BE2C (cell line): ENCODE measurements at places on chromosomes 4 and X.

DNA sequence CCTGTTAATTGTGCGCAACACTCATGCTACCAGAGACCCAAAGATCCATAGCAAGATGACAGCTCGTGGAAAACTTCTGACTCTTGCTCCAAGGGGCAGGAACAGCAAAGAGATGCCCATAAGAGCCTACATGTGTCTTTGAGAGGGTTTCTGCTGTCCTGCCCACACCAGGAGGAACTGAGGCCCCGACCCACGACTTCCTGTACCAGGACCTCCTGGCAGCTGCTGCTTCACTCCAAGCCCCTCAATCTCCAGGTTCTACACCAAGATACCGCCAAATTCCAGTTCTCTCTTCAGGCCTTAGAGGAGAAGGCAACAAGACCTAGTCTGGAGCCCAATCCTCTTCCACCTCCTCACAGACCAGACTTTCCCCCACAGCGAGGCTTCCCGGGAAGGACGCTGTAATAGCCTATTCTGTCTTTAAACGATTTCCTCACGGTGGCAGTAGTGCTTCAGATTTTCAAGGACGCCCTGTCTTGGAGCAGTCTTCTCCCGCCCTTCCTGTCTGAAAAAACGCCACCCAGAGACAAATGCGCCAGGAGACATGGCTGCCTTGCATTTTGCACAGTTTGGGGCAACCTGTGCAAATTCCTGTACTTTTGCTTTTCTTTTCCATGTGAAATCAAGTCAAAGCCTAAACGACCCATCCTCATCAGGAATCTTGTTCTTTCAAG lies 230.2 kb upstream of the STK26 start:
- DNase-seq = no peak

- no peak for DNase-seq
Measured at GRCh38 chr4:149896432-149896831, 80.8 kb upstream of the IQCM start.

DNA sequence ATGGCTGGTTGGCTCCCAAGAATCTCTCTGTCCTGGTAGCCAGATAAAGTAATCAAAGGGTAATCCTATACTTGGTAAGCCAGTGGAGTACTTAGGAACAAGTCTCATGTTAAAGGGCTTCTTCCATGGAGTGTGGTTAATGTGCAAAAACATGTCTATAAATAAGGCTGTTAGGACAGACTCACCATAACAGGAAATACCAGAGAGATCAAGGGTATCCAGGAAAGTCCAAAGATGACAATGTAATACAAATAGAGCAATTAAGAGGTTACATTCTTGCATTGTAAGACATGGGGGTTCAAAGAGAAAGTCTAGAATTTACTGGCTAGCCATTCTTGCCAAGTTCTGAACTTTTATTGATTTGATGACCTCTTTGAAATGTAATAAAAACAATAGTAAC lies 61.9 kb upstream of the ZCCHC13 start:
- DNase-seq = no peak

GRCh38 chr4:168335621-168336020 lies 17.1 kb upstream of the DDX60 start:
- no peak for DNase-seq

DNA sequence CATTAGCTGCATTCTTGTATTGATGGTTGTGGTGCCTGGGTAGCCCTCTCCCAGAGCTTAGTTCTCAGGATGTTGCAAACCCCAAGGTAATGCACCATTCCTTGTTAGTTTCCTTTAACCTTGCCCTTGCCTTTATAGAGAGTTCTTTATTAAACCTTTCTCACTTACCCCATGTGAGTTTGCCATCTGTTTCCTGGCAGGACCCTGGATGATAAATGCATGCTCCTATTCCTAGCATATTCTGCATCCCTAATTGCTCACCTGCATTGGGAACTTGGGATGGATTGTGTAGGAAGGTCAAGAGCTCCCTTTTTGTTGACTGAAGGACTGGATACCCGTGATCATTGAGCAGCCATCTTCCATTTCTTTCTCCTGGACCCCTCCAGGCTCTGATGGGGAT lies 59.9 kb upstream of the AP1S2 start:
- no peak for DNase-seq

- no peak for DNase-seq
Measured at GRCh38 chr4:148007314-148007760, 275.4 kb downstream of the ARHGAP10 start.

- DNase-seq = no peak
Measured at GRCh38 chr4:36133658-36134057, 110.7 kb downstream of the ARAP2 start.

DNA sequence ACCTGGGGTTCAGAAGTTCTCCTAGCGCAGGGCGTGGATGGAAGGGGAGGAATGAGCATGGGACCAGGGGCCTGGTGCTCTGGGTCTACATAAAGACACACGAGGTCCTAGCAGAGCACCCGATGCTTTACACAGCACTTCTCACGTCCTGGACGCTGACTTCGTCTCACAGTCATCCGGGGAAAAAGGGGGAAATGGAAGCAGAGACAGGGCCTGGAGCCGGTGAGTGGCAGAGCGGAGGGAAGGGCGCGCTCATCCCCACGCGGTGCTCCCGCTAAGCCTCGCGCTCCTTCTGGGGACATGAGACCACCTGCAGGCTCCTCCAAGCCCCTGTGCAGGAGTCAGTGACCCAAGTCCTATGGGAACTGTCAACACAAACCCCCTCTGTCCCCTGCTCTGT lies 157.7 kb downstream of the AFAP1 start:
- DNase-seq = no peak

- no peak for DNase-seq
Measured at GRCh38 chr4:176902710-176903323, 110.1 kb upstream of the VEGFC start.

GRCh38 chr4:116632269-116632668 lies 453.1 kb downstream of the TRAM1L1 start:
- no peak for DNase-seq

DNA sequence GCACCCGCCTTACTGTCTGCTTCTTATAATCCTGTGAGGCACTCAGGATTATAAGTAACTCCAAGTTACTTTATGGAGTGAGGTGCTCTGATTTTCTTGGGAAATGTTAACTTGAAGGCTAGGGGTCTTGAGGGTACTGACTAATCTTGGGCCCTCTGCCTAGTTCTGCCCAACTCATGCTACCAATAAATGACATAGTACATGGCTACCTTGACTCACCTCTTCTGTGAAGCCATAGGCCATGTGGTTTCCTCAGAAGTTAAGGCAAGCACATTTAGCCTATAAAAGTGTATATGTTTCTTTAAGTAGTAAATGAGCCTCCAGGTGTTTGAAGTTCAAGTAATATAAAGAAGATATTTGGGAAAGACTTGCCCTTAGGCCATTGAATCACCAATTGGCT lies 99.8 kb upstream of the CASK start:
- DNase-seq = no peak

- DNase-seq = no peak
Measured at GRCh38 chr4:17103231-17103630, 204.8 kb upstream of the LDB2 start.

- DNase-seq = no peak
Measured at GRCh38 chrX:68411729-68412128, 21.6 kb downstream of the OPHN1 start.

DNA sequence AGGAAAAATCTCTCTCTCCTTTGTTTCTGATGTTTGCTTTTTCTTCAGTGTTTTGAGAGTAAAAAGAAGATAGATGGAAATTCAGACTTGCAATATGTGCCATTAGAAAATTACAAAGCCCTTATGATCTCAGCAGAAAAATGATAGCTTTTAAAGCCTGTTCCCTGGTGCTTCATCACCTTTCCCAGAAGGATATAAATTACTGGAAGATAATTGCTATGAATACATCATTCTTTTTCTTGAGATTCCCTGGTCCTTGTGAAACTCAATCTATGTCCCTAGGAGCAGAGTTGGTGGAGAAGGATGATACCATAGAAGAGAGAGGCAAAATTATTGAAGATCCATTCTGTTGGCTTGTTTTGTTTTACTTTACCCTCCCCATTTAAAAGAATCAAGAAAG lies 86.5 kb downstream of the GLRA3 start:
- DNase-seq = no peak

- DNase-seq = no peak
Measured at GRCh38 chr4:1152290-1152689, 20.1 kb downstream of the SPON2 start.

DNA sequence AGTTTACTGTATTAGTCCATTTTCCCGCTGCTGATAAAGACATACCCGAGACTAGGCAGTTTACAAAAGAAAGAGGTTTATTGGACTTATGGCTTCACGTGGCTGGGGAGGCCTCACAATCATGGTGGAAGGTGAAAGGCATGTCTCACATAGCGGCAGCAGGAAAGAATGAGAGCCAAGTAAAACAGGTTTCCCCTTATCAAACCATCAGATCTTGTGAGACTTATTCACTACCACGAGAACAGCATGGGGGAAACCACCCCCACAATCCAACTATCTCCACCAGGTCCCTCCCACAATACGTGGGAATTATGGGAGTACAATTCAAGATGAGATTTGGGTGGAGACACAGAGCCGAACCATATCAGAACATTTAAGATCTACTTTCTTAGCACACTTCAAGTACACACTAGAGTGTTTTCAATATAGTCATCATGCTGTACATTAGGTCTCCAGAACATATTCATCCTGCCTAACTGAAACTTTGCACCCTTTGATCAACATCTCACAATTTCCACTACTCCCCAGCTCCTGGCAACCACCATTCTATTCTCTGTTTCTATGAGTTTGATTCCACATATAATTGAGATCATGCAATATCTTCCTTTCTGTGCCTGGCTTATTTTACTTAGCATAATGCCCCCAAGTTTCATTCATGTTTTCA lies 341.0 kb downstream of the ARHGAP24 start:
- no peak for DNase-seq
